Body of pancreas (tissue), 4 donors: ENCODE measurements at places on chromosomes 16 and 17. TPM values are rescaled to one million over a fixed set of nuclear protein-coding genes. Genes with fewer than 3 reads are reported as not detected.

DNA sequence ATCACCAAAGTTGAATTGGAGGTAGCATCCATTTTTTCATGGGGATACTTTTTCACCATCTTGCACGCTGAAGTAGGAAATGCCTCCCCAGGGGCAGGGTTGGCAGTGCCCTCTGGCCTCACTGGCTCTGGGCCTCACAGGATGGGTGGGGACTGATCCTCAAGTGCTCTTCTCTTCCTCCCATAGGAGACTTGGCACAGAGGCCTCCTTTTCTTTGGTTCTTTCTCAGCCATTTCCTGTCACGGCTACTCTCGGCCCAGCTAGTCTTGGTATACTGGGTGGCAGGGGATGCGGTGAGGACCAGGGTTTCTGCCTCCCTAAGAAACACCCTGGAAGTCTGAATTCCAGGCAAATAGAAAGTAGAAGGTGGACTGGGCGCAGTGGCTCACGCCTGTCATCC, 58.2 kb downstream of the PECAM1 start:
- H3K27me3 ChIP-seq = no peaks in the 10 kb centered on the region
- no peak for DNase-seq
- H3K36me3 ChIP-seq = no peaks in the 10 kb centered on the region
- H3K4me3 ChIP-seq = no peak overlapping the region
- no peak overlapping the region for H3K27ac ChIP-seq

GRCh38 chr16:50459496-50460080, 88.6 kb upstream of the NKD1 start:
- H3K4me3 ChIP-seq = no peak overlapping the region
- no peaks in the 10 kb centered on the region for H3K36me3 ChIP-seq
- H3K27me3 ChIP-seq = no peaks in the 10 kb centered on the region
- no peak for DNase-seq

Gene CLDN6
- total RNA-seq = 0.78 TPM

Gene RNF157
- total RNA-seq = 29.3 TPM

Gene PRDM7
- not detected for total RNA-seq

Gene PIRT
- 0.78 TPM for total RNA-seq

Gene CMTM2
- not detected for total RNA-seq

DNA sequence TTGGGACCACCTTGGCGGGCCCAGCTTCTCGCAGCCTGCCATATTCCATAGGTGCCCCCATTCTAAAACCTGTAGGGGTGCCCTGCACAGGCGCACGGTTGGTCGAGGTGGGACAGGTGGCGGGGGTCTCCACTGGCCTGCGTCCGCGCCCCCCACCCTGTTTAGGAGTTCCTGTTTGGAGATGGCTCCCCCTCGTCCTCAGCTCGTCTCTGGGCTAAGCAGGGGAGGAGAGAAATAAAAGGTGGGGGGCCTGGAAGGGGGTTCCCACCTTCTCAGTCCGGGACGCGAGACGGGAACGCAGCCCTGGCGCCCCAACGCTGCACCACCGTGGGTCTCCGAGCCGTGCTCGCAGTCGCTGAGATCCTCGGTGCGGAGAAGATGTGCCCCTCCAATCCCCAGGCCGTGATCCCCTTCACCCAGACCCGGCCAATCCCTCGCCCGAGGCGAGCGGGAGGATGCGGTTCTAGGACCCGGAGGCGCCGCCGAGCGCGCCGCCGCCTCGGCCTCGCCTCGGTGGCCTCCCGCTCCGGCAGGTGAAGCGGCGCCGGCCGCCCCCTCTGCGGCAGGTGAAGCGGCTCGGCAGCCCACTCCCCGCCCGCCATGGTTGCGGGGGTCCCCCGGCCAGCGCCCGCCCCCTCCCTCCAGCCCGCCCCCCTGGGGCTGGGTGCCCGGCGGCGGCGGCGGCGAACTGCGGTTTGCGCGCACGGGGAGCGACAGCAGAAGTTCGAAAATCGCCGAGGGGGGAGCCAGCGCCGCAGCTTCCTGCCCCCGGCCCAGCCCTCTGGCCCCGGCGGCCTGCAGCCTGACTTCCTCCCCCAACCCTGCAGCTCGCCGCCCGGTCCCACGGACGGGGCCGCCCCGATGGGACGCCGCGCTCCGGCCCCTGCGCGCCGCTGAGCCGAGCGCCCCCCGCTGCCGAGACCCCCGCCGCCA, at the start of gene FMNL1:
FMNL1 (plus strand) TSS at position 805 of the 933 bp plus-strand sequence. CDS start 240 bp downstream, outside the sequence.
- no peak for DNase-seq
- H3K27me3 ChIP-seq = no peaks in the 10 kb centered on the region
- H3K36me3 ChIP-seq = no peaks in the 10 kb centered on the region
- H3K27ac ChIP-seq = no peak within 1 kb of the TSS

Gene CLEC3A
- not detected for total RNA-seq

Gene SF3B3
- 53.4 TPM for total RNA-seq

DNA sequence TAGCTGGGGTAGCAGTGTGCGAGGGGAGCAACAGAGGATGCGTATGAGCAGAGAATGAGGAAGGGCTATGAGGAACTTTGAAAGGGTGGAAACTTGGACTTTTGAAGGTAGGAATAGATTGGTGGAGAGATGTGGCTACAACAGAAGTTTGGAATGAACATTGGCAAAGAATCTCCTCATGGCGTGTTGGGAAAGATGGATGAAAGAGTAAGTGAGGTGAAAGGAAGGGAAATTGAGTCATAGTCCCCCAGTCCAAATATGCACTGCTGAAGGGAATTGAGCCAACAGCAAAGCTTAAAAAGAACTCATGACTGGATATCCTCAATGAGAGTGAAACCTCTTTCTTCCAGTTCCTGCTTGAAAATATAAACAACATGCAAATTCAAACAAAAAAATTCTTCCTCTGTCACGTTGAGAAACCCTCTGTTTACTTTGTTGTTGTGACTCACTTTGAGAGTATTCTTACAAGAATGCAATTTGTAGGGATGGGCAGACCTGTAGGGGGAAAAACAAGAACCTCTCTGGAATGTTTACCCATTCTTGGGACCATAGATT, 313.2 kb upstream of the KCNJ16 start:
- H3K27ac ChIP-seq = no peak overlapping the region
- no peak overlapping the region for H3K4me3 ChIP-seq
- H3K4me1 ChIP-seq = no peaks in the 10 kb centered on the region
- no peaks in the 10 kb centered on the region for H3K27me3 ChIP-seq
- no peak for DNase-seq

DNA sequence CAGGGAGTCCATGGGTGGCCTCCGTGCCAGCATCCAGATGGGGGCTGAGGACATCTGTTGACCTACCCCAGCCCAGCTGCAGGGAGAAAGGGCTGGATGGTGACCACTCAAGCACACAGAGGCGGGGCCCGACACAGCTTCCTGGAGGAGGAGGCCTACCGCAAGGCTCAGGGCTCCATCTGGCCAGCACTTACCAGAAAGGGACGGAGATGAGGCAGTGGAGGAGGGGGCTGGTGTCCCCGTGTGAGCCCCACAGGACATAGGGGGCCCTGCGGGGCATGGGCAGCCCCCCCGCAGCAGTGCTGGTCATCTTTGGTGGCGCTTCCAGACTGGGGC, 147.5 kb upstream of the CIBAR2 start:
- no peak overlapping the region for H3K27ac ChIP-seq
- no peak overlapping the region for H3K4me3 ChIP-seq
- DNase-seq = no peak
- no peaks in the 10 kb centered on the region for H3K27me3 ChIP-seq

DNA sequence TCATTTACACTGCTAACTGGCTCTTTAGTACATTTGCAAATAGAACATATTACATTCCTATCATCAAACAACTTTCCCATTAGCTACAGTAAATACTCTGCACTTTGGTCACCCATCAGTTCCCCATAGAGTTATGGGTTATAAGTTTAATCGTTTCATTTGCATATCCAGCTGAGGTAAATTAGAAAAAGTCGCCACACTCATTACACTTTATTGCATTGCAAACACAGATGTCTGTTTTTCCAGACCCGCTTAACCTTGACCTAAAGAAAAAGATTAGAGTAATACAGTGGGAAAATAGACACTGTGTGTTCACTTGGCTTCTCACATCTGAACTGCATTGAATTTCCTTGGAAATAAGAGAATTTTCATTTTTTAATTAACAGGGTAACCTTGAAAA, 213.1 kb upstream of the PSMD7 start:
- H3K4me1 ChIP-seq = peaks cover 8% of the 10 kb centered on the region
- H3K4me3 ChIP-seq = no peak overlapping the region
- no peak overlapping the region for H3K27ac ChIP-seq
- H3K27me3 ChIP-seq = no peaks in the 10 kb centered on the region
- H3K36me3 ChIP-seq = no peaks in the 10 kb centered on the region
